ENCODE measurements at places on chromosomes 16 and 17.

DNA sequence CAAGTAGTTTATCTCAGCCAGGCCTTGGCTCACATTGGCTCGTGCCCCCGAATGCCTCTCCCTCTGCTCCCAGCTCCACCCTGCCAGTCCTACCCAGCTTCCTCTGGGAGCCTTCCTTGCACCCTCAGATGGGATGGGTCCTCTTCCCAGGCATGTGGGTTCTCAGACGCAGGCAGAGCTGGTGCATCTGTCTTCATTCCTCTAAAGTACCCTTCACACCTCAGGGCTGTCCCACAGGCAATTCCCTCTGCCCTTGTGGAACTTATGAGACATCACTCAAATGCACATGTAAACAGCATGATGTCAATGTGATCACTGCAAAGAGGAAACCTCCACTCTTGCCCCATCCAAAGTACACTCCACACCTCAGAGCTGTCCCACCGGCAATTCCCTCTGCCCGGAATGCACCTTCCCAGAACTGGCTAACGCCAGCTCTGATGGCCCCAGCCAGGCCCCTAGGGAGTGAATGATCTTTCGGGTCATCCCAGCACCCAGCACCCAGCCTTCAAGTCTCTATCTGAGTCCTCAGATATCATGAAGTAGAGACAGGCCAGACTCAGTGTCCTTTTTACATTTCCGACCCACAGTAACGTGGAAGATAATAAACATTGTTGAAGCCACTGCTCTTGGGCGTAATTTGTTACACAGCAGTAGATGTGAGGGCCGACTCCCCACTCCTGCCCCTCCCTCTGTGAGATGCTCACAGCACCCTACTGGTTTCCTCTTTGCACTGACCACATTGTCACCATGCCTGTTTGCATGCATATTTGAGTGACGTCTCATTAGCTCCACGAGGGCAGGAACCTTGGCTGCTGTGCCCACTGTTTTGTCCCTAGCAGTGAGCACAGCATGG is 85.4 kb downstream of the N4BP1 start:
- no peak for ATAC-seq

DNA sequence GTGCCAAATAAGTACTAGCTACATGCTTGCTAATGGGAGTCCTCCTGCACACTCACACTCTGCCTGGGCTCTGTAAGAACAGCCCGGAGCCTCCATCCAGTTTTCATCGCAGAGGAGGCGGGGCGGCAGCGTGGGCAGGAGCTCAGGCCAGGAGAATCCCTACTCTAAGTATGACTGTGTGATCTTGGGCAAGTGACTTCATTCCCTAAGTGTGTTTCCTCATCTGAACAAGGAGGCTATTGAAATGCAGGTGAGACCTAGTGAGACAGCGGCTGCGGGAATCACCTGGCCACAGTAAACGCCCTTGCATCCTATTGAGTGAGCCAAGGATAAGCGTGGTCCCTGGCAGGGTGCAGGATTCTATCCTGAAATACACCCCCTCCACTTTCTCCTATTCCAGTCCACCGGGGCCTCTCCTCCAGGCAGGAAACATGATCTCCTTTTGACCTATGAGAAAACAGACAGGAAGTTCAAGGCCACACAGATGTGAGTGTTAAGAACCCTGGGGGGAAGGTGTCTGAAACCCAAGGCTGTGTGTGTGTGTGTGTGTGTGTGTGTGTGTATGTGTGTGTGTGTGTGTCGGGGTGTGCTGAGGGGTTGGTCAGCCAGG is 5.2 kb upstream of the RAI1 start:
- ATAC-seq = no peak

GRCh38 chr17:41324180-41325075 is 8.9 kb upstream of the KRTAP17-1 start:
- ATAC-seq = no peak

GRCh38 chr16:69077251-69077650 is 28.2 kb upstream of the HAS3 start:
- ATAC-seq = no peak

DNA sequence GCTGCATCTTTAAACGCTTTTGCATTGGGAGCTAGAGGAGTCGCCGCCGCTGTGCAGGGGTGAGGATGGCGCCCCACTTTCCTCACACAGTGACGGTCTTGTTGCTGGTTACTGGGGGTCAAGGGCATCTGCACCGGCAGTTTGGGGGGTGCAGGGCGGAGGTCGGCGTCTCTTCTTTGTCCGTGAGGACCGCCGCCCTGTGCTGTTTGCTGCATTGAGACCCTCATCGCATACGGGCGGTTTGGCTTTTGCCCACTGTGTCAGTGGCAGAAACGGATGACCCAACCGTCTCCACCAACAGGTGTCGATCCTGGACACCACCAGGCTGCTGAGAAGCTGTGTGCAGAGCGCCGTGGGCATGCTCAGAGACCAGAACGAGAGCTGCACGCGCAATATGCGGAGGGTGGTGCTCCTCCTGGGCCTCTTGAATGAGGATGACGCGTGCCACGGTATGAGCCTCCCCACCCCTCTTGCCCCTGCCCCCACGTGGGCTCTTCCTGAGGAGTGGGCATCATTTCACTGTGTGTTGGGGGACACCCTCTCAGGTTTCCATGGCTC is 61.2 kb upstream of the ENDOV start:
- ATAC-seq = no peak

DNA sequence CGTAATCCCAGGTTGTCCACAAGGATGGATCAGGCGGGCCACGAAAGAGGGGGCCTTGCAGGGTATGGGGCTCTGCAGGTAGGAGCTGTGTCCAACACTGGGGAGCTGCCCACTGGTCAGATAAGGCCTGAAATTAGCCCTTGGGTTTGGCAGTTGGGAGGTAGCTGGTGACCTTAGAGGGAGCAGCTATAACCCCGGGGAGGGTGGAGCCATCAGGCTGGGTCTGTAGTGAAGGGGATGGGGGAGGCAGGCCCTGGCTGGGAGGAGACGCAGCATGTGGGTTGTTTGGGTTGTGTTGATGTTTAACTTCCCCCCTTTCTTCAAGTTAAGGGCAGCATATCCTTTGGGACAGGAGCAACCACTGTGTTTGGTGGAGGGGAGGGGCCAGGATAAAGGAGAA is 5.9 kb downstream of the MLLT6 start:
- no peak for ATAC-seq

DNA sequence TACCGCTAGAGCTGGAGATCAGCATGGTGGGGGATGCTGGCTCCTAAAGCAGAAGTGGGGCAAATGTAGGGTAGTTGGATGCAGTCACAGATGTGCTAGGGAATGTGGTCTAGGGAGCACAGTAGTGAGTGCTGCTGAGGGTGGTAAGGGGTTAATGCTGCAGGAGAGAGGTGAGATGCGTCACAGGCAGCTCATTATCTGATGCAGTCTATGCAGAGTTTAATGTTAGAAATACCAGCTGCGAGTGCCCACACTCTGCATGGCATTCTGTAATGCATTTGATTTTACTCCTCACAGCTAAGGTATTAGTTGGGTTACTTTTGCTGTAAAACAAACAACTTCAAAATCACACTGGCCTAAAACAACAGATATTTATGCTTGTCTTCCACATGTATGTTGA is 491.3 kb upstream of the HSBP1 start:
- no peak for ATAC-seq

GRCh38 chr16:56115817-56116576 is 75.3 kb upstream of the GNAO1 start:
- no peak for ATAC-seq

DNA sequence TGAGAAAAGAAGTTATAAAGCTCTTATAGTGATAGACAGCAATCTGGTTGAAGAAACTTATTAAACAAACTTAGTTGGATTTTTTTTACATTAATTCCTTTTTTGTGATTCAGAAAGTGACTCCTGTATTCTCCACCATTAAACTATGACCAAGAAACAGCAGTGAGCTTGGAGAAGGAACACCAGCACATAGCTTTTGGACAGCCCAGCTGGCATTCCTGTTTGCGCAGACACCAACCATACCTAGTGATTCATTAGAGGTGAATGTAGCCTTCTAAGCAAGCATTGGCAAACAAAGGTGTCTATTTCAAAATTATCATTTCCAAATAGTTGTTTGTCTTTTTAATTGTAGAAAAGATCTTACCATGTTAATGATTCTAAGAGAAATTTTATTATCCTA is 94.4 kb downstream of the STXBP4 start:
- no peak for ATAC-seq

DNA sequence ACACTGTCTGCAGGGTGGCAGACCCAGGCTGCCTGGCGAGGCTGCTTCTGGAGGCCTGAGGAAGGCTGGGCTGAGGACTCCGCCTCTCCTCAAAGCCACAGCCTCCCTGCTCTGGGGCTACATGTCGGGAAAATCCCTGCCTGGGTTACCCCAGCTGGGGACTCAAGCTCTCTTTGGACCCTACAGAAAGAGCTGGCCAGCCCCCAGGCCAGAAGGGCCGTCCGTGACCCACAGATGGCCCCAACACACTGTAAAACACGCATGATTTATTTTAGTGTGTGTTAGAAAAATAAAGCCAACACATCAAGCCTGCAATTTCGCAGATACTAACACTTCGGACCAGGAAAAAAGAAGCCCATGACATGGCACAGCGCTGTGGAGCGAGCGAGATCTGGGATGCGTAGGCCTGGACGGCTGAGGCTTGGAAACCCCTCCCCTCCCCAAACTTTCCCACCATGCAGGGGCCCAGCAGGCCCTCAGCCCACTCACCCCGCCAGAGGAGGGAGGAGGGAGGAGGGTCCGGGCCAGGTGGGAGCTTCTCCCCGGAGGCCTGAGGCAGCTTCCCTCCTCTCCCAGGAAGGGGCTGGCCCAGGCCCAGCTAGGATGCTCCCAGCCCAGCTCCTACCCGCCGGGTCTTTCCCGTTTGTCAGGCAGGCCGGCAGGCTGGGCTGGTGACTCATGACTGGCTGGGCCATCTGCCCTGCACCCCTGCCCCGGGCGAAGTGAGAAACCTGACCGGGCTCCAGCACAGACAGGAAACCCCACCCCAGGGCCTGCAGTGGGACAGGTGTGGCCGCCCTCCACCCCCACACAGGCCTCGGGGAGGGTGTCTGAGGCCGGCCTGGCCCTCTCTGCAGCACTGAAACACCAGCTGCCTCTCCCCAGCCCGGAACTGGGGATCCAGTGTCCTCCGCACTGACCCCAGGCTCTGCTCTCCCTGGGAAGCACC is 34.1 kb upstream of the SLC38A10 start:
- ATAC-seq = no peak

- ATAC-seq = no peak
Observed at GRCh38 chr17:45844695-45845375, at the start of gene SPPL2C. SPPL2C (plus strand) TSS chr17:45844881; CDS start chr17:45844907, 26 bp downstream.
